ENCODE measurements at places on chromosomes 16 and 17. TPM values are rescaled to one million over a fixed set of nuclear protein-coding genes. Genes with fewer than 3 reads are reported as not detected.

Gene DUXB
- total RNA-seq: not detected

- no peak for DNase-seq
Observed at GRCh38 chr17:79829004-79829403, 10.2 kb downstream of the CBX4 start.

- peak; percentile 53 for DNase-seq
Observed at GRCh38 chr16:85381738-85382592, 231.2 kb upstream of the GSE1 start.

GRCh38 chr17:59825533-59826322, 67.0 kb downstream of the TUBD1 start:
- DNase-seq: peak; percentile 90
